ENCODE measurements at places on chromosomes 13 and 19.
A peak's percentile ranks its signal among the peaks of the same experiment; 100 is the strongest.

GRCh38 chr19:28858933-28859332, 354.0 kb downstream of the UQCRFS1 start:
- no peak for DNase-seq

DNA sequence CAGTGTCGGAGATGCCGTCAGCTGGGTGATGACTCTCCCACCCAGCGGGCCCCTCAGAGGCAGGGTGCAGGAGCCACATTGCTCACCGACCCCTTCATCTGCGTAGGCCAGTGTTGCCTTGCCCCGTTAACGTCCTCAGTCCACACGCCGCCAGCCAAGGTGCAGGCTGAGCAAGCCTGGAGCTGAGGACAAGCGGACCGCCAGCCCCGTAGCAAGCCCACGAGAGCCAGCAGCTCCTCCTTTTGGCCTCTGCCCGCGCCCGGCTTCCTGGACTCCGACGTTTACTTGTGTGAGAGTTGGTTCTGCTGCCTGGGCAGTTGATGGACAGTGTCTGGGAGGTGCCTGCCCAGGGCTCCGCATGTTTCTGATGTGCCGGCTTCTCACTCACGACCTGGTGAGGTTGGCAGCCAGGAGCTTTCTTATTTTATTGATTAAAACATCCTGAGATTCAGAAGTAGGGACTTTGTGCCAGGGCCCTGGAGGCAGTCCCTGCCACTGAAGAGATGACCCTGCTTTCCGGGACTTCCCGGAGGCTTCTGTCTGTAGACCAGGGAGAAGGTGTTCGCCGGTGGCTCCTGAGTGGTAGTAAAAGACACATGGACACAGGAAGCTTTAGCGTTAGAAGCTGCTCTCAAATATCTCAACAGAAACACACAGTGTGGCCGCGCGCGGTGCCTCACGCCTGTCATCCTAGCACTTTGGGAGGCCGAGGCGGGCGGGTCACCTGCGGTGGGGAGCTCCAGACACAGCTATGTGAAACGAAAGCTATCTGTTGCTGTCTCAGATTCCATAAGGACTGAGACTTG, 5.8 kb downstream of the DAZAP1 start:
- DNase-seq: no peak

DNA sequence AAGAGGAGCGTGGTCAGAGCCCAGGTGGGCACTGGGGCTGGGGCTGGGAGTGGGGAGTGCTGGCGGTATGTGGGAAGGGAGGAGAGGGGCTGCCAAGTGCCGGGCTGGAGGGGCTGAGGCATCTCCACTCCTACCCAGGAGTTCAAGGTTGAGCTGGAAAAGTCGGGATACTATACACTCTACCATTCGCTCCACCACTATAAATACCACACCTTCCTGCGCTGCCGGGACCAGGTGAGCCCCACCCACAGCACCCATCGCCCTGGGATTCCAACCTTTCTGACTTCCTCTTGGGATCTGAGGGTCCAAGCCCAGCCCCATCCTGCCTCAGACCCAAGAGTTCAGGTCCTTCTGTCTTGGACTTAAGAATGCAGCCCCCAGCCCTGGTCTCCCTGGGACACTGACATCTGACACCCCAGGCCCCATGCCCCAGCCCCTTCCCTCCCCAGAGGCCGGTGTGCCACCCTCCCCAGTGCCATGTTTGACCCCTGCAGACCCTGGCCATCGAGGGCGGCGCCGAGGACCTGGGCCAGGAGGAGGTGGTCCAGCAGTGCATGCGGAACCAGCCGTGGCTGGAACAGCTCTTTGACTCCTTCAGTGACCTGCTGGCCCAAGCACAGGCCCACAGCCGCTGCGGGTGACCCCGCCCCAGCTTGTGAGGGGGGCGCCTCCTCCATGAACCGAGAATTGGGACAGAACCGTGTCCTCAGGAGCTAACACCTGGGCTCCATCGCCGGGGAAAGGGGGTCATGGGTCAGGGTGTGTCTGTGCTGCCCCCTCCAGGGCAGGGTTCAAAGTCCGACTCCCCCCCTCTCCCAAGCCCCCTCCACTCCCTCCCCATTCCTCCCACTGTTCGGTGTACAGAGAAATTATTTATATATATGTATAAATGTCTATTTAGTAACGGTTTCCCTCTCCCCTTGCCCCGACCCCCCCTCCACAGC, 14.7 kb downstream of the RRAS start:
- no peak for DNase-seq

- peak; percentile 89 for DNase-seq
These were observed 11.2 kb downstream of the UNC13A start for GRCh38 chr19:17677002-17677401.

GRCh38 chr13:21053231-21053630, 8.2 kb downstream of the LATS2 start:
- DNase-seq: no peak

DNA sequence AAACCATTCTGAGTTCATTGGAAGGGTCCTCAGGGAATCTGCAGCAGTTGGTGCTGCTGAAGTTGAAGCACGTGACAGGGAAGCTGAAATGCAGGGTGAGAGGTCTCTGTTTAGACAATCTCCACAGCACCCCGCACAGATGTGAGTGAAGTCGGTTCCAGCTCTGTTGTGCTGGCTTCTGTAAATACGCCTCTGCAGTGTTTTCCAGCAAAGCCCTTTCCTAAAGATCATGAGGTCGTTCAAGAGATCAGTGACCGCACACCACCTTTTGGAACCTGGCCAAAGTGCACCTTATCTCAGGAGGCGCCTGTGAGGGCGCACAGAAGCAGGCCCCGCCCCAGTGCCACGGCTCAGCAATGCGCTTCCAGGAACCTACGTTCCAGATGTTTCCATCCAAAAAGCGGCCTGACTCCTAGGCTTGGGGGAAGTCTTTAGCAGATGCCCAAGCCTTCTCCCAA, 10.8 kb downstream of the CUL4A start:
- no peak for DNase-seq

- DNase-seq: peak; percentile 28
These were observed 675 bp downstream of the PPP1R14A start for GRCh38 chr19:38255383-38256014.

DNA sequence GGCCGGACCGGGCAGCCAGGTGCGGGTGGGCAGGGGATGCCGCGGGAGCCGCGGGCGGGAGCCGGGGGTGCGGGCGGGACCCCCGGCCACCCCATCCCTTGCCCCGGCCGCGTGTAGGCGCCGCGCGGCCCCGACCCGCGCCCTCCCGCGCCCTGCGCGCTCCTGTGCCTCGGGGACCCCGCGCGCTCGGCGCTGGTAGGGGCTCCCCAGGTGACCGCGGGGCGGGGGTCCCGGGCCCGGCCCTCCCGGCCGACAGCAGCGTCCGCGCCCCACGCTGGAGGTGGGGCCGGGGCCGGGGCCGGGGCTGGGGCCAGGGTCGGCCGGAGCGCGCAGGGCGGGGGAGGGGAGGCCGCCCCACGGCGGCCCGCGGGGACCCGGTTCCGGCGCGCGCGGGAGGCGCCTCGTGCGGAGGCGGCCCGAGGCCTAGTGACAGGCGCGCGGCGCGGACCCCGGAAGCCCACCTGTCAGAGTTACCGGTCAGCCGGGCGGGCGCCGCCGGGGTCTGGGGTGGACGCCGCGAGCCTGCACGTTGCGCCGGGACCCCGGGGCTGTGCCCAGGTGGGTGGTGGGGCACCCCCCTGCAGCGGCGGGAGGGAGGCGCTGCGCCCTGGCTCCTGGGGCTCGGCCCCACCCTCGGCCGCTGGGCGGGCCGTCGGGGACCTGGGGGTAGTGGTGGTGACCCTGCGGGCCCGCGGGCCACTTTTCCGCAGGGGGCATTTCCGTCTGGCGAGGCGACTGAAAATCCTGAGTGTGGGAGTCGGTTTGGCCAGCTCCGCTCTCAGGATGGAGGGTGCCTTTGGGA, 518 bp downstream of the TFDP1 start:
- peak; percentile 65 for DNase-seq

DNA sequence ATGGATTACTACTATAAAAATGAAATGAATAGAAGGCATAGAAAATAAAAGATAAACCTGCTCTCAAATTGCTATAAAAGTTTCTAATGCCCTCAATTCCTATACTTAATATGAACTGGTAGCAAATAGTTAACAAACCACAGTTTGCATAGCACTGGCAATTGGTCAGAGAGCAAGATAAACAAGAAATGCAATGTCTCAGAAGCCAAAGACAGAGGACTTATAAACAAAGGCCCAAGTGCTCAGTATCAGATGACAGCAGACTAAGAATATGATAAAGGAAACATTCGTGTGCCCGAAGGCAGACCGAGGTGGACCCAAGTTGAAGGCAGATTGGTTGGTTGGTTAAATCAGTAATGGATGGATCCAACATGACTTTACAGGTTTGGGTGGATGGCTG, 50.6 kb downstream of the IPO5 start:
- DNase-seq: no peak

- DNase-seq: no peak
These were observed 274.6 kb downstream of the ENOX1 start for GRCh38 chr13:43512221-43512620.

Data from NCI-H146 (cell line).